ENCODE measurements at places on chromosomes 11 and 22. TPM values are rescaled to one million over a fixed set of nuclear protein-coding genes. Genes with fewer than 3 reads are reported as not detected.

MIOX gene
- not detected for total RNA-seq

PGR gene
- total RNA-seq, result 0.05 TPM

OR8B8 gene
- not detected for total RNA-seq

DNA sequence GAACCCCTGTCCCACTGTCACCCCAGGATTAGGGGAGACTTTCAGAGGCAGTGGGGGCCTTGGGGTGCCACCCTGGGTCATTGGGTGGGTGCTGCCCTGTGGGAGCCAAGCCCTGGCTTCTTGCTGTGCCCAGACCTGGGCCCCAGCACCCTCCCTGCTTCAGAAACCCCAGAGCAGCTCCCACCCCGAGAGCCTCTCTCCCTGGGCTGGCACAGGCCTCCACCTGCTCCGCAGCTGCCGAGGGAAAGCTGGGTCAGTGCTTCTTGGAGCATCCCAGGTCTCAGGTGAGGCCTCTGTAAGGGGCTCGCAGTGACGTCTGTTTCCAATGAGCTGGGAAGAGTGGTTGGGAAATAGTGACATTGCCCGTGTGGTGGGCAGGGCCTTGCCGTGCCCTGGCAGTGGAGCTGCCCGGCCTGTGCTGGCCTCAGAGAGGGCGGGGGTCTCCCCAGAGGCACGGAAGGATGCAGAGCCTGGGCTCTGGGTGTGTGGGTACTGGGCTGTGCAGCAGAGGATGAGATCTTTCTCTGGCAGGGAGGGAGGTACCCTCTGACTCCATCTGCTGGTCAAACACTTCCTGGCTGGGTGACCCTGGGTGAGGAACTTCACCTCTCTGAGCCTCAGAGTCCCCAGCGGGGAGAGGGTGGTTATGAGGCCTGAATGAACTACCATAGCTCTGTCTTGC lies 23.0 kb downstream of the C22orf23 start:
- DNase-seq, result no peak

- DNase-seq, result peak; percentile 99
Observed at GRCh38 chr11:57667736-57668433, at the start of gene ZDHHC5. Gene ZDHHC5 (plus strand): TSS chr11:57668114. CDS start chr11:57673091, 4,977 bp downstream.

DNA sequence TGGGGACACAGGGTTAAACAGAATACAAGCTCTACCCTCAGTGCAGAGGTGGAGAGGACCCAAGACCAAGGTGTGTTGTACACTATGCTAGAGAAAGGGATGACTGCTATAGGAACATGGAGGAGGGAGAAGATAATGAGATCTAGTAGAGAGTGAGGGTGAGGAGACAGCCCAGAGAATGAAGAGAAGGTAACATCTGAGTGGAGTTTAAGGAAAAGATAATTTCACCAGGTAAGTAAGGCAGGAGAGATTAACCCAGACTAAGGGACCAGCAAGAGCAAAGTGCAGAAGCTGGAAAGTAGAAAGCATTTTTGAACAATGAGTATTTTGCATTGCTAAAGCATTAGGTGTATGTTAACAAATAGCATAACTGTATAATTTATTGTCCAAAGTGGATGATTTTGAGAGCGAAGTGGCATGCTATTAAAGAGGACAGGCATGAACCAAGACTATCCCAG lies 128.8 kb downstream of the RASSF10 start:
- DNase-seq, result no peak

DNA sequence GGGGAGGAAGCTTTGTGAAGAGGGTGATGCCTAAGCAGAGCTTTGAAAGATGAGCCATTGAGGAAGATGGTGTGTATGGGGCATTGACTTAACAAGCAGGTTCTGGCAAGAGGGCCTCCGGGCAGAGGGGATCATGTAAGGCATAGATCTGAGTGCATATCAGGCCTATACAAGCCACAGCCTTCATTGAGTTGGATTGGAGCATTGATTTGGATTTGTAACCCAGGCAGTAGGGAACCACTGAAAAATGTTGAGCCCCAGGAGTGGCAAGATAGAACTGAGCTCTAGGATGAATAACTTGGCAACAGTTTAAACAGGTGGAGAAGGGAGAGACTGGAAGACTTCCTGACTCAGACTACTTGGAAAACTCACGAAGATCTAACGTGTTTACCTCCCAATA lies 21.4 kb downstream of the PANX1 start:
- no peak for DNase-seq

DNA sequence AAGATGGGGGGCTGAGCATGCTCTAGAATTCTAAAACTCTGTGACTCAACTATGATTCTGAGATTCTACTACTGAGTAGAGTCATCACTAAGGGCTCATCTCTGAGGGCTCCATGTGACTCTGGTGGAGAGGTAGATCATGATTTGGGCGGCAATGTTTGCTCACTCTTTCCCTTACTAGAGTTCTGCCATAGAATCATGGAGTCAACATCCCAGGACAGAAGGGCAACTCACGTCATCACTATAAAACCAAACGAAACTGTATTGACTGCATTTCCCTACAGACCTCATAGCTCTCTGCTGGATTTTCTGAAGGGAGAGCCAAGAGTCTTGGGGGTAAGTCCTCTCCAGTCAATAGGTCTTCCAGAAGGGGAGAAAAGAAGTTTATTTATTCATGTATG lies at the start of gene MS4A14:
Gene MS4A14, plus strand, starts transcription at position 78 of the 400 bp plus-strand sequence. Its CDS starts 120 bp downstream, at position 198.
- DNase-seq, result no peak

- DNase-seq, result peak; percentile 52
Observed at GRCh38 chr11:63888170-63889086, 28.5 kb downstream of the RCOR2 start.

- DNase-seq, result no peak
Observed at GRCh38 chr22:35984183-35985175, 44.1 kb downstream of the RBFOX2 start.

DNA sequence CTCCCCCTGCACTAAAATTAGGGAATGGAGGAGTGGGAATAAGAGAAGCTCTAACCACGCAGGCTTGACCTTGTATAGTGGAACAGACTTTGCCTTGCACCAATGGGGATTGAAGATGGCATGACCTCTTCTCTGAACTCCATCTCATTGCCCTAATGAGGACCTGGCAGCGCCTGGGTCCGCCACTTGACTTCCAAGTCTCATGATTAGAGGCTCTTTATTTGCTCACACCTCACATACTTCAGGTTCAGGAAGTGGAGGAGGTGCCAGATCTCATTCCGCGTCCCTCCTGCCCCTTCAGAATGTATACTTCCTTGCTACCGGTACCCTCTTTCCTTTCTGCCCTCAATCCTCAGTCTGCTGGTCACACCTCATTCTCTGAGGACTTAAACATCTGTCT lies 106.0 kb upstream of the CD44 start:
- no peak for DNase-seq

GRCh38 chr11:65043881-65044501 lies 3.0 kb downstream of the SAC3D1 start:
- no peak for DNase-seq

GRCh38 chr11:109153836-109154235 lies 268.2 kb upstream of the C11orf87 start:
- DNase-seq, result no peak

DNA sequence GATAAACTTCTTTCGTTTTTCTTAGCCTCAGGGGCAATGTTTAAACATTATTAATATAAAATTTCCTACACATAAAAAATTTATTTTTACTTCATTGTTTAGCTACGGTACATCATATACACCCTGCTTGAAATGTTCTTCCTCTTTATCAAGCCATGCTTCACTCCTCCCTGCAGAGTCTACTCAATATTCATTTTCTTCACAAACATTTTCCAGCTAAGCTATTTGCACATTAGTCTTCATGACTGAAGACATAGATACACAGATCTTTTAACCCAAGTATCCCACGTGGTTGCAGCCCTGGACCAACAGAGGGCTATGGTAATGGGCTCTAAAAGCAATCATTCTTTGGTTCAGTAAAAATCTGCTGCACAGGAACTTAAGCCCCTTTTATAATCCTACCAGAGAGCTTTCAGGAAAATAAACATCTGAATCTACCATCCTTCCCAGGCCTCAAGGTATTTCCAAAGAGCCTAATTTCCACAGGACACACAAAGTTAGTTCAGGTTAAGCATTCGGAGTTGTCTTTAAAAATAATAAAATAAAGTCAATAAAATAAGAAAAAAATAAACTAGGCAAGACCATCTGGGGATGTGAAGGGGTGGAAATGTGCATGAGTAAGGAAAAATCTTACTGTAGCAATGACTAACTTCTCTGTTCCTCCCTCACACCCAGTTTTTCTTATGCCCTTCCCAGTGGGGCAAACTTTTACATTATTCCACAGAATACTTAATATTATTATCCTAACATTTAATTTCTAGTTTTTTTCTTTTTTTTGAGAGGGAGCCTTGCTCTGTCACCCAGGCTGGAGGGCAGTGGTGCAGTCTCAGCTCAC lies 21.6 kb upstream of the OR6X1 start:
- no peak for DNase-seq

Measured in activated T-cell treated with anti-CD3 and anti-CD28 coated beads, Interleukin-2, amount 50 U/mL, for 4 hours (primary cell).